Activated CD4-positive, CD25-positive, alpha-beta regulatory T cell treated with anti-CD3 and anti-CD28 coated beads, Interleukin-2, amount 50 U/mL, for 72 hours (primary cell): ENCODE measurements at places on chromosomes 13 and 19.

DNA sequence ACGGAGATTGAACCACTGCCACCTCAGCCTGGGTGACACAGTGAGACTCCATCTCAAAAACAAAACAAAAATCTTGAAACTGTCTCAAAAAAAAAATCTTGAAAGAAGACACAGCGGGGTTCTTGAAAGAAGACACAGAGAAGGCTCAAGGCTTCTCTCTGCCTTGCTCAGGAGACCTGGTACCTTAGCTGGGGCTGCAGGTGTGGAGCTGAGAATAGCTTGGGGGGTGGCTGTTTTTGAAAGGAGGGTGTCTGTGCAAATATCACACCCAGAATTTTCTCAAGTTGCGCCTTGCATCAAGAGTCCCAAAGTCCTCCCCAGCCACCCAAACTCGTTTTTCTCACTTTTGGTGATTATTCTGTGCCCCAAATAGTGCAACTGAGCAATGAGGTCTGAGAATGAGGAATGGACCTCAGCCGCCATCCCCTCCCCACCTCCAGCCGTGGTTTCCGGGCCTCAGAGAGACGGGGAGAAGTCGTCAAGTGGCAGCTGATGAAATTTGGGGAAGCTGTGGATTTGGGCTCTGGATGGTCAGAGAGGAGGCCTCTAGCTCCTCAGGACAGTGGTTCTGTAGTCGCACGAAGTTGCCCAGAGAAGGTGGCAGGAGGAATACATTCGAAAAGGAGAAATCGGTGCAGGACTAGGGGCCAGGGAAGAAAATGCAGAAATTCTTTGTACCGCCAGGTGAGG, 8.8 kb downstream of the S1PR2 start:
- no peak for DNase-seq

DNA sequence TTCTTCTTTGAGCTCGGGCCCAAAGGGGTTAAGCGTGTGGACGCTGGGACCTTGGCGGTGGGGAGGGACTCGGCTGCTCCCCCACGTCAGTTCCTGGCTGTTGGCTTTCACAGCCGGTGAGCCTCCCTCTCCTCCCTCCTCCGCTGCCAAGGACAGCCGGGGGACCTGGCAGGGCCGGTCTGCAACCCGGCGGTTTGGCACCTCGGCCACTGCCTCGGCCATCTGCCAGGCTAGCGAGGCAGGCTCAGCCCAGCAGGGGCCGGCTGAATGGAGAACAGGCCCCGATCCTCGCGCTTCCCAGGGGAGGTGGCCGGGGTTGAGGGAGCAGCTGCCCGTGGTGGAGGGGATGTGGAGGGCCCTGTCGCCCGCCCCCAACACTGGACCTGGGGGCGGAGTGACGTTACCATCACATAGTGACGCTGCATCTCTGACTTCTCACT, 5.0 kb downstream of the TLE5 start:
- no peak for DNase-seq

- no peak for DNase-seq
These were observed 42.9 kb downstream of the WASF3 start for GRCh38 chr13:26600343-26600742.

- no peak for DNase-seq
These were observed 96.8 kb upstream of the KLF12 start for GRCh38 chr13:74230984-74231501.

DNA sequence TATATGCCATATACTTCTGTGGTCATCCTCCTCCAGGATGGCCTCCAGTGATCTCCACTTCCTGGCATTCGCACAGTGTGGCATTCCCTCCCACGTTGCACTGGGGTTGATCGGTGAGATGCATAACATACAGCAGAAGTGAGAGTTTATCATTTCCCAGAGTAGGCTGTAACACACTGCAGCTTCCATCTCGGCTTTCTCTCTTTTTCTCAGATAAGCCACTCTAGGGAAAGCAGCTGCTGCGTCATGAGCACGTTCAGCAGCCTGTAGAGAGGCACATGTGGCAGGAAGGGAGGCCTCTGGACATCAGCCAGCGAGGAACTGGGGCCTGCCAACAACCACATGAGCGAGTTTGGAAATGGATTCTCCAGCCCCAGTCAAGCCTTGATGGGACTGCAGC, 807.1 kb downstream of the DIAPH3 start:
- no peak for DNase-seq

DNA sequence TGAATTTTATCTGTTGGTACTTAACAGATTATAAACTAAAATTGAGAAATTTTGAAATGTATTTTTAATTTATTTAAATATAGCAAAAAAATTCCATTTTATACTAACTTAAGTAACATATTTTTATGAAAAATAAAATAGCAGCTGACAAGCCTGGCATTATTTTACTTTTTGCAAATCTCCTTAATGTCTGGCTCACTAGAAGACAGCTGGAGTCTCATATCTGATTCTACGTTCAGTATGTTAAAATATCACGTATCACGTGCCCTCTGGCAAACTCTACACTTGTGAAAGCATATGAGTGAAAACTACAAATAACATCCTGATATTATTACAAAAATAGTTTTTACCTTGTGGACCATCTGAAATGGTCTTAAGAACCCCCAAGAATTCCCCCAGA, 513.2 kb upstream of the NBEA start:
- DNase-seq: no peak

DNA sequence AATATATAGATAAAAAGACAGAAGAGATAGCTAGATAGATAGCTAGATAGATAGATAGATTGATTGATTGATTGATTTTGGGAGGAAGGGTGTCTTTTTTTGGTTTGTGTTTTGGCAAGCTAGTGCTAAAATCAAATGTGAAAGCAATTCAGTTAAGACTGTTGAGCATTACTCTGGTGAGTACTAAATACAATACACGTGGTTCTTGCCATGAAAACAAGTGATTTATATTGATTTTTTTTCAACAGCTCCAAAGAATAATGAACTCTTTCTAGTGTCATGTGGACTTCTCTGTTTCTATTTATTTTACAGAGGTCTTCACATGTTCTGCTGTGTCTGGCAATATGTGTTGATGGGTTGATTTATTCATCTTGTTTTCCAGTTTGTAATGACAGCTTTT, 172.0 kb downstream of the POU4F1 start:
- DNase-seq: no peak

DNA sequence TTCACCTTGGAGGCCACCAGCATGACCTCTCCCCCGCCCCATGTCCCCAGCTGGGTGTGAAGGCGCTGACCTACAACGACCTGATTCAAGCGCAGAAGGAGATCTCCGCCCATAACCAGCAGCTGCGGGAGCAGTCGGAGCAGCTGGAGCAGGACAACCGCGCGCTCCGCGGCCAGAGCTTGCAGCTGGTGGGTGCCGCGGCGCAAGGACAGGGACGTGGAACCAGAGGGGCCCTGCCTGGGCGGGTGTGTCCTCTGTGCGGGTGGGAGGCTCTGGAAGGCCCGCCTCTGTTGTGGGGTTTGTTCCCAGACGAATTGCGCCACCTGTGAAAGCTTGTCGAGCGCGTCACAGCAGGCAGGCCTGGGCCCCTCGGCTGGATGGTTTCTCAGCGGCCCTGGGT, 22.3 kb downstream of the PLEKHJ1 start:
- DNase-seq: no peak

- DNase-seq: no peak
These were observed 1.6 kb upstream of the ZBTB7A start for GRCh38 chr19:4068047-4068966.

GRCh38 chr19:30160426-30160825, 211.8 kb upstream of the ZNF536 start:
- DNase-seq: no peak

DNA sequence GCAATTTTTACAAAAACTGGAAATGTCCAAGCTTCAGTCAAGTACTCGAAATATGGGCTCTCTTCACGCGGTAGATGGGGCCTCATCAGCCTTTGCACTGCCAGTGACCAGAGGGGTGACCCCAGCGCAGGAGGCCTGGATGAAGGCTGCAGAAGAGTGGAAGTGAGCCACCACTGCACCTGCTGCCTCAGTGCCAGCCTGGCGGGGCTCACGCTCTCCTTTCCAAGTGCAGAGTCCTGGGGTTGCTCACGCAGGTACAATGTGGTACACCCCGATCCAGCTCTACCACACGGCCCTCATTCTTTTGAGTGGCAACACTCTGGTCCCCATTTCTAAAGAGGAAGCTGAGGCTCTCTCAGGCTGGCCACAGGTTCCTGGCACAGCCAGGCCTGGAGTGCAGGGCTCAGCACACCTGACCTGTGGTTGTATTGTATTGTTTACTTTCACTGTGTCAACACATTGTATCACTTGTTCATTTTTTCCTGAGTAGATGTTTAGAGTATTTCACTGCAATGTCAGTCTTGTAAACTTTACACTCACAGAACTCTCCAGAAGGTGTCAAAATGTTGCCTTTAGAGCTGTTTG, 97.3 kb upstream of the SOX1 start:
- DNase-seq: no peak

DNA sequence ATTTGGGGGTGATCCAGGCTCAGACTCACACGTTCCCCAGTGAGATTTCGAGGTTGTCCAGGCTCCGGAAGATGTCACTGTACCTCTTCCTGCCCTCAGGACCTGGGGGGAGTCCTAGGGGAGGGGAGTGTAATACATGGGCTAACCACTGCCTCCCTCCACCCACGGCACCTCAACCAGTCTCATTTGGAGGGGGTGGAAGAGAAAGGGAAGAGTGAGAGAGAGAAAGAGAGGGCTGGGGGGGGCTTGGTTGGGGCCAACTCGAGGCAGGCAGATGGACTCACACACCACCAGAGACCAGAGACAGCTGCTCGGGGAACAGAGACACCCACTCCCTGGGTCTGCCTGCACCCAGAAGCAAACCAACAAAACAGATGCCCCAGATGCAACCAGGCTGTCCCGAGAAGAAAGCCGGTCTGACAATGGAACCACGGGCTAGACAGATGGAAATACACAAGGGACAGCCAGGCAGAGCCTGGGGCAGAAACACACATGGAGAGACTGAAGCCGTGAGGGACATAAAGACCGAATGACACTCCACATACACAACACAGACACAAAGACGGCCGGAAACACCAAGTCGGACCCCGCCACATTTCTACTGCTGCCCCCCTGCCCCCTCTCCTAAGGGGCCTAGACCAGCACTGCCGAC, 825 bp downstream of the GMIP start:
- DNase-seq: no peak

DNA sequence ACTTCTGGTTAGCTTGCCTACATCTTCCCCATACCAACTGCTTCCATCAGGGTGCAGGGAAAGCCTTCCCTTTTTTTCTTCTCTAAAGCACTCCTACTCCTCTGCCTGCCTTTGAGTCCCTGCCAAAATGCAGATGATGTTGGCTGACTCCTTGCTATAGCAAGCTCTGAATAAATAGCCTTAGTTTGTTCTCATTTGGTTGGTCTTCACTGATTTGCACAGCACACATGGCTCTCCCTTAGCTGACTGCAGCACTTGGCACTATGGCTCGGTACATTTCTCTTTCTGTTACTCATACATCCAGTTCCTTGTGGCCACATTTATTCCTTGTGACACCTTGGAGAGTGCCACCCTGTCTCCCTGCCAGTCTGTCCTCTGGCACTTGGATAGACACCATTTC, 249.8 kb downstream of the DCLK1 start:
- no peak for DNase-seq

DNA sequence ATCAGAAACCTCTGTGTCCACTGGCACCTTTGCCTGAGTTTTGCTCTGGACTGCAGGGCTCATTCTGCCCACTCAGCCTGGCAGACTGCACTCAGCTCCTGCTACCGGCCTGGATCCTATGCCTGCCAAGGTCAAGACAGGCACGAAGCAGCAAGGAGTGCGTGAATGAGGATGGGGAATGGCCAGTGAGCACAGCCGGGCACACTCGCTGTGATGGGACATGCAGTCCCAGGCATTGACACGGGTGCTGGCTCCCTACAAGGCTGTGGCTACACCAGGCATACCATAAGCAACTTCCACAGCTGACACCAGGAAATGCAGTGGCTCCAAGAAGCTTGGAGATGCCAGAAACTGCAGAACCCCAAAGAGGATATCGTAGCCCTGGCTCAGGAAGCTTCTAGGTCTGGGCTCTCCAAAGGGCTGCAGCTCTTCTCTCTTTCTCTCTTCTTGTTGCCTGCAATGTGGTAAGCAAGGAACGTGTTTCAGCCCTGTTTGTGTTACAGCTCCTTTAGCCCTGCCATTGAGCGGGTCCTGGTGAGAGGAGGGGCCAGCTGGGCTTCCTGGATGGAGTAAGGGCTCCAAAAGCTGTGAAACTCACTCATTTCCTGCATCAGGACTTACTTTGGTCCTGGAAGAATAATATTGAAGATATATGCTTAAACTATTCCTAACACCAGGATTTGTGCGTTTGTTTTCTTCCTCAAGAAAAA, 832.6 kb upstream of the SLITRK5 start:
- no peak for DNase-seq
